ENCODE measurements at places on chromosomes 13 and 19. TPM values are rescaled to one million over a fixed set of nuclear protein-coding genes. Genes with fewer than 3 reads are reported as not detected.

DNA sequence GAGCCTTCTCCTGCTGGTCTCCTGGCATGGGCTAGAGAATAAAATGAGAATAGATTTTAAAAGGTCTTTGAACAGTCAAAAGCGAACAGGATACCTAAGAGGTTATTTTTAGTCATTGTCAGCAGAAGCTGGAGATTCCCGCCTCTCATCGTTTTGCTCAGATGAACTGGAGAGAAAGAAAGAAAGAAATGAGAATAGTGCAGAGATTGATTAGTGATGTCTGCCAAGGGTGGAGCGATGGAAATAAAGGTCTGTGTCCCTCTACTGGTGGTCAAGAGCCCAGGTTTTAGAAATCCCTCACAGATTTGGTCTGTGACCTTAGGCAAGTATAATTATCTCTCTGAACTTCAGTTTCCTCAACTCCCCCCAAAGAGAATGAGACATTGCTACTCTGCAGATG is 5.3 kb downstream of the NCAN start:
- H3K4me3 ChIP-seq, result no peak overlapping the region
- no peak overlapping the region for H3K27ac ChIP-seq
- no peaks in the 10 kb centered on the region for H3K27me3 ChIP-seq
- DNase-seq, result no peak

Gene LCP1
- 28.2 TPM for total RNA-seq

Gene KIR2DL4
- not detected for total RNA-seq

Gene KCNN1
- 0.59 TPM for total RNA-seq

DNA sequence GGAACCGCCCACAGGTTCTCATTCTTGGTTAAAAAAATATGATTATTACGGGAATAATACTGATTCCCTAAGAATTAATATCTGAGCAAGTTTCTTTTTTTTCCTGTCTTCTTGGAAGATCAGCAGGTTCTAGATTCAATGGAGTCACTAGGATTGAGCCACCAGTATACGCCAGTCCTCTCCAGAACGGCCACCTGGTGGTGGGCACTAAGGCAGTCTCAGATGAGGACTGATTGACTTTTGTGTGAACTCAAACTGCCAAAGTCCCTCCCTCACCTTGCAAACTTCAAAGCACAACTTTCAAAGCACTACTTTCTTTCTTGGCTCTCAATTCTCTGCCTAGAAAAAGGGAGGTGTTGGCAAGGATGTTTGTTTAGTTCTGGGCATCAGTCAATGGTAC is 33.3 kb upstream of the ALOX5AP start:
- H3K4me1 ChIP-seq, result no peaks in the 10 kb centered on the region
- no peak overlapping the region for H3K27ac ChIP-seq
- H3K27me3 ChIP-seq, result no peaks in the 10 kb centered on the region
- H3K4me3 ChIP-seq, result no peak overlapping the region

DNA sequence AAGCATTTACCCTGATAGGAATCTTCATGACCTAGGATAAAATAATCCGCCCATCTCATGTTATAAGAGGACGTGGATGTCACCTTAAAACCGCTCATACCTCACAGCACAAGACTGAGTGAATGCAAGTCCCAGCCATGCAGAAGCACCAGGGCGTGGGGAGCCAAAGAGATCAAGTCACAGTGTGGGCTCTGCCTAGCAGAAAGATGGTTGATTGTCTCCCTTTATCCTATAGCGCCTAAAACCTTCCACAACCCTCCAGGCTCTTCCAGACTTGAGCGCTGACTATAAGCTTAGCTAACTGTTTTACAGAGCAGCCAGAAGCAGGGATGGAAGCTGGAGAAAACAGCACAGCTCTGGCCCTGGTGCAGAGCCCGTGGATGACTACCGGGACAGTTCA is 6.8 kb upstream of the ANKRD10 start:
- no peak overlapping the region for H3K4me3 ChIP-seq
- no peaks in the 10 kb centered on the region for H3K27me3 ChIP-seq
- DNase-seq, result no peak
